ENCODE measurements at places on chromosomes 5 and 9.
A peak's percentile ranks its signal among the peaks of the same experiment; 100 is the strongest.

- DNase-seq = no peak
These were observed 15.1 kb upstream of the ISOC1 start for GRCh38 chr5:129079496-129079895.

DNA sequence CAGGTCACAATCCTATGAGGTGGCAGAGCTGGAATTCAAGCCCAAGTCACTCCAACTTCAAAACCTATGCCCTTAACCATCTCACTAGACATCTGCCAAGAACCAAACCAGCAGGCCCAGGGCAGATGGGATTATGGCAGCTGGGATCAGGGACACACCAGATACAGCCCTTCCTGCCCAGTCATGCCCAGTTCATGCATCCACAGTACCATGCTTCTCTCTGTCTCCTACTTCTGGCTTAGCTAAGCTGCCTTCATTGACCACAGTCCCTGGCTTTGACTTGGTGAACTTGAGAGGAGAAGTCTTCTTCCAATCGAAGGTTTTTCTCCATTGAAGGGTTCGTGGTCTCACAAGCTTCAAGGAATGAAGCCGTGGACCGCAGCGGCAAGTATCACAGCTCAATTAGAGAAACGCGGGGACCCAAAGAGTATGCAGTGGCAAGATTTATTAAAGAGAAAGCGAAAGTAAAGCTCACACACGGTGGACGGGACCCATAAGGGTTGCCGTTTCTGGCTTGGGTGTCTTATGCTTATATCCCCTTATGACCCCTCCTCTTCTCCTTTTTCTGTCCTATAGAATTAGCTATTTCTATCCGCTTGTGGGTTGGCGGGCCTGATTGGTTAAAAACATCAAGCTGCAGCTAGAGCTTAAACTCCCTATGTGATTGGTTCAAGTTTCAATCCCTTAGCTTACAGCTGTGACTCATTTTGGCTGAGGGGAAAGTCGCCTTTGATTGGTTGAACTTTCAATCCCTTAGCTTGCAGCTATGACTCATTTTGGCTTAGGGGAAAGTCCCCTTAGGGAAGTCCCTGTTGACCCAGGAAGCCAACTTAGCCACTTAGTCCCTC, 101.2 kb downstream of the TRIM36 start:
- peak; percentile 18 for DNase-seq

GRCh38 chr9:114016101-114016500, 62.0 kb downstream of the AMBP start:
- DNase-seq = no peak

- no peak for DNase-seq
These were observed 7.4 kb upstream of the SHROOM1 start for GRCh38 chr5:132837868-132838267.

DNA sequence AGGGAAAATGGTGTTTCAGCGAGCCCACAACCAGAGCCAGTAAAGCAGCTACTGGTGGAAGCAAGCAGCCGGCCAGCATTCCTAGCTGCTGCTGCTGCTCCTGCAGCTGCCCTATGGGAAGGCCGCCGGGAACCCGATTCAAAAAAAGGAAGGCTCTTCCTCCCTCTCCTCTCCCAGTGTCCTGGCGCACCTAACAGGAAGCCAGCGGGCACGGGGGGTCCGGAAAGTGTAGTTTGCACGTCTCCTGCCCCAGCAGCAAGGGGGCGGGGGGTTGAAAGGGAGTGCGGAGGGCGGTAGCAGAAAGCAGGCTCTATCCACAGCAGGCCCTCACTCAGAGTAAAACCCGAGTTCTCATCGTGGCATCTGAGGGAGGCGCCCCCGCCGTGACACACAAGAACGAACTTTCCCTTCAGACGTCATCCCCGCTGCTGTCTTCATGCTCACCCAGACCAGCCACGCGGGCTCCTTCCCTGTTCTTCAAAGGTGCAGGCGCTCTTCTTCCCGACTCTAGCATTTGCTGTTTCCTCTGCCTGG, 16.5 kb downstream of the GRXCR2 start:
- DNase-seq = peak; percentile 30

DNA sequence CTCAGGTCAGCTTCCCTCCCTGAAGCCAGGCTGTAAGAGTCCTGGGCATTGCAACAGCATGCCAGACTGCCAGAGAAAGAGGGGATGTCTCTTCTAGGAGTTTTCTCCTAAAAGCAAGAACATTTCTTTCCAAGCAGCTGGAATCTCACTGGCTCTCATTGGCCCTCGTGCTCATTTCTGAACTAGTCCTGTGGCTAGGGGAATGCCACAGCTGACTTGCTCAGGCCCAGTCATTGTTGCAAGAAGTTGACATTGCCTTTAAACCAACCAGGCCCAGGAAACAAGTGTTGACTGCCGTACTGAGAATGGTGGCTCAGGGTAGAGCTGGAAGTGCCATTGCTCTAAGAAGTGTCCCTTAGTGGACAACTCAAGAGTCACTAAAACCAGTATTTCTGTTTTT, 15.0 kb upstream of the CEP120 start:
- no peak for DNase-seq

DNA sequence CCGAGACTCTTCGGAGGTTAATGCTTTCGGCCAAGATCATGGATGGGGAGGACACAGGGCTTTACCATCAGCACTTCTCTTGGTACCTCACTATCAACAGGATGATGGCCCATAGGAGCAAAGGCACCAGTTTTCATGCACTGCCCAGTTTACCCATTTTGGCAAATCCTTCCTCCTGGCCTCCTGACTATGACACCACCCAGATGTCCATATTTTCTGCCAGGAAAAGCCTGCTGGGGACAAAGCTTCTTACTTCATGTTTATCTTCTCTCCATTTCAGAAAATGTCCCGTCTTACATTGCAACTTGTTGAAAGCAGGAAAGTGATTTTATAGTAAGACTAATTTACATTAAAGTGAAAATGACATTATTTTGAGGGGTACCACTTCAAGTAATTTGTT, 61.4 kb upstream of the GAS1 start:
- DNase-seq = no peak

- DNase-seq = no peak
These were observed 117.2 kb downstream of the ARHGEF28 start for GRCh38 chr5:73743161-73743560.

GRCh38 chr5:59221769-59222168, 638.9 kb downstream of the RAB3C start:
- DNase-seq = no peak

- no peak for DNase-seq
These were observed 10.6 kb downstream of the TRAF1 start for GRCh38 chr9:120915854-120916470.

DNA sequence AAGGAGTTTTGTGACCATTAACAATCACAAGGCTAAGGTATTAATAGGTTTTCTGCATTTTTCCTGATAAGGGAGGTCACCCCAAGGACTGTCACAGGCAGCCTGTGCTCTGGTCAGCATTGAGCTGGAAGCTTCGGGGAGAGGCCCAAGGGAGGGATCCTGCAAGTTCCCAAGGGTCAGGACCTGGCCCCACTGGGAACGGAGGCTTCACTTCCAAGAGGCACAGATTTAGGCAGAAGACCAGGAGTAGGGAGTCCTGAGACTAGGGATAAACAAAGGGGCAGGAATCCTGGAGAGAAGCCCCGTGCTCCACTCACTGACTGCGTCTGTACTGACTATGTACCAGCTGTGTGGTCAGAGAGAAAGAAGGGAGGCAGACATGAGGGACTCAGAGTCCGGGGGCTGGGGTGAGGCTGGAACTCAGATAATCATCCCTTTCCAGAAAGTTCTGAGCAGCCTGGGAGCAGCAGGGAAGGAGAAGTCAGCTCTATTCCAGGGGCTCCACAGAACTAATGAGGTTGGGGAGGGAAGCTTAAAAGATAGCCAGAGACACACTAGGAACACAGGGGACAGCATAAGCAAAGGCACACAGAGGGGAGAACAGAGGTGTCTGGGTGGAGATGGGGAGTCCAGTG, 37.8 kb downstream of the B4GALT1 start:
- DNase-seq = no peak

- no peak for DNase-seq
These were observed 579.2 kb upstream of the ZNF462 start for GRCh38 chr9:106283769-106284168.

DNA sequence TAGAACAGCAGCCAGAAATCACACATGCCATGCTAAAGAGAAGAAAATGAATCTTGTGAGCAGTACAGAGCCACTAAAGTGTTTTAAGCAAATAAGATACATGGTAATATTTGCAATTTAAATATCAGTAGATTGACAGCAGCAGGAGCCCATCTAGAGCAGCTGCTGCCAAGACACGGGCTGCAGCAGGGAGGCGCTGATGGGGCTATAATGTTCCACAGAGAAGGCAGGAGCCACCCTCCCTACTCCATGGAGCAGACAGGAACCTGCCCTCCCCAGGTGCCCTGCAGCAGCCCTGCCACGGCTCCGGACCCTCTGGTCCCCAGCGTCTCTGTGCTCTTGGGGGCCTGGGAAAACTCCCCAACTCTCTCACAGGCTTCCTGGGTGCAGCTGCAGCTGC, 224.1 kb upstream of the ISL1 start:
- no peak for DNase-seq

DNA sequence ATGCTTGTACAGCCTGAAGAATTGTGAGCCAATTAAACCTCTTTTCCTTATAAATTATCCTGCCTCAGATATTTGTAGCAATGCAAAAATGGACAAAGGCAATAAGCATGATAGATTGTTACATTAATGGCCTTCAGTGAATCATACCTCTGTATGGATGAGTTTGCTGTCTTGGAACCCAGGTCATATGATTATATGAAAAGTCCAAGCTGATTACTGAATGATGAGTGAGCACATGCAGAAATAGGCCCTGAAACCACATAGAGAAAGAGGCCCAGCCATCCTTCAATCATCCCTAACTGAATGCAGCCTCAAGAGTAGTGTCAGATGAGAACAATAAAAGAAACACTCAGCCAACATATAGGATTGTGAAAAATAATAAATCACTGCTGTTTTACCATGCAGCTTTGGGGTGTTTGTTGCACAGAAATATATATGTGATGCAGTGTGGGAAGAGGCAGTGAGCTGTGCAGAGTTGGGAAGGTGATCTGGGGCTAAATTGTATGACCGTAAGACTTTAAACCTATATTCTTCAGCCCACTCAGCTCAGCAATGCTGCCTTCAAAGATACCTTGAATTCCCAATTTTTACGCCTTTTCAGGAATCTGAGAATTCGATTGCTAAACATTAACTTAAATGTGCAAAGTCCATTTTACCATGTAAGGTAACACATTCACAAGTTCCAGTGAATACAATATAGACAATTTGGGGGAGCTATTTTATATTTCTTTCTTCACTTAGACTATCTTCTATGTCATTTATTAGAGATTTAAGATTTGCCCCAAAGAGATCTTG, 36.3 kb upstream of the SHISAL2B start:
- DNase-seq = no peak

- DNase-seq = no peak
These were observed 30.6 kb upstream of the MVB12B start for GRCh38 chr9:126295936-126296600.

- DNase-seq = no peak
These were observed 2.2 kb upstream of the NSMF start for GRCh38 chr9:137461316-137461662.

DNA sequence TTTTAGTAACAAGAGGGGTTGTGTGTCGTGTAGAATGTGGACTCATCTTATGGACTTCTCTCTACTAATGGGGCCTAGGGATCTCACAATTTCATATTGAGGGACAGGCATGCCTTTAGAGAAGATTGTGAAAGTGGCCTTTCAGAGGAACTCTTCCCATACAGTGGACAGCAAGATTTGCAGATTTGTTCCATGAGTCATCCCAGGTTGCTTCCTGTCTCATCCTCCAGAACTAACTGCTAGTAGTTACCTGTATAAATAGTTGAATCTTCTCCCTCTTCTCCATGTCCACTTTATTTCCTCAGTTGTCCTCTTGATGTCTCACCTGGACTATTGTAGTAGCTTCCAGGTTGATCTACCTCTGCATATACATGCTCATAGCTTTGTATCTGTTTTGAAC, 997.5 kb upstream of the CTNND2 start:
- no peak for DNase-seq

DNA sequence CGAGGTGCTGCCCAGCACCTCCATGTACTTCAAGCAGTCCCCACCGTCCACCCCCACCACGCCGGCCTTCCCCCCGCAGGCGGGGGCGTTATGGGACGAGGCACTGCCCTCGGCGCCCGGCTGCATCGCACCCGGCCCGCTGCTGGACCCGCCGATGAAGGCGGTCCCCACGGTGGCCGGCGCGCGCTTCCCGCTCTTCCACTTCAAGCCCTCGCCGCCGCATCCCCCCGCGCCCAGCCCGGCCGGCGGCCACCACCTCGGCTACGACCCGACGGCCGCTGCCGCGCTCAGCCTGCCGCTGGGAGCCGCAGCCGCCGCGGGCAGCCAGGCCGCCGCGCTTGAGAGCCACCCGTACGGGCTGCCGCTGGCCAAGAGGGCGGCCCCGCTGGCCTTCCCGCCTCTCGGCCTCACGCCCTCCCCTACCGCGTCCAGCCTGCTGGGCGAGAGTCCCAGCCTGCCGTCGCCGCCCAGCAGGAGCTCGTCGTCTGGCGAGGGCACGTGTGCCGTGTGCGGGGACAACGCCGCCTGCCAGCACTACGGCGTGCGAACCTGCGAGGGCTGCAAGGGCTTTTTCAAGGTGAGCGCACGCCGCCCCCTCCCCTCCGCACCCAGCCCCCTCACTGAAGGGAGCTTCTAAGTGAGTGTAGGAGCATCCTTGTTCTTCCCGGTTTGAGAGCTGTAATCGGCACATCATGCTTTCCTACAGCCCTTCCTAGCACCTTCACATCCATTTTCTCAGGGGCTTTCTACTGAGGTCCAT, 6.9 kb downstream of the NR4A3 start:
- DNase-seq = no peak

- DNase-seq = no peak
These were observed 221.6 kb downstream of the ACTL7B start for GRCh38 chr9:108634204-108634603.

DNA sequence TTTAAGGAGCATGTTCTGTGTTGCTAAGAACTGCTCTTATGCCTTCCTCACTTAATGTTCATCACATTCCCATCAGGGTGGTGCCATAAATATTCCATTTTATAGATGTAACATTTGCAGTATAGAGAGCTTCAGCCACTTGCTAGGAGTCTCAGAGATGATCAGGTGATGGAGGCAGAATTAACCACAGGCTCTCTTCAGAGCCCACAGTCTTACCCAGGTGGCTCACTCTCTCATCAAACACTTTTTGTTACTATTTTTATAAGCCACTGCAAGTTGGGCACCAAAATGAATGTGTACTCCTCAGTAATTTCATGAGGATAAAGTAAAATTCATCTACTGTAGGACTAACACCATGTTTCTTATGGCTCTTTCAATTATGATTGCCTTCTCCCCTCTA, 491.5 kb upstream of the DAP start:
- DNase-seq = no peak

GRCh38 chr5:150486402-150487198, 21.3 kb upstream of the NDST1 start:
- DNase-seq = peak; percentile 43

- DNase-seq = no peak
These were observed 81.6 kb upstream of the ANKH start for GRCh38 chr5:14953075-14953607.

DNA sequence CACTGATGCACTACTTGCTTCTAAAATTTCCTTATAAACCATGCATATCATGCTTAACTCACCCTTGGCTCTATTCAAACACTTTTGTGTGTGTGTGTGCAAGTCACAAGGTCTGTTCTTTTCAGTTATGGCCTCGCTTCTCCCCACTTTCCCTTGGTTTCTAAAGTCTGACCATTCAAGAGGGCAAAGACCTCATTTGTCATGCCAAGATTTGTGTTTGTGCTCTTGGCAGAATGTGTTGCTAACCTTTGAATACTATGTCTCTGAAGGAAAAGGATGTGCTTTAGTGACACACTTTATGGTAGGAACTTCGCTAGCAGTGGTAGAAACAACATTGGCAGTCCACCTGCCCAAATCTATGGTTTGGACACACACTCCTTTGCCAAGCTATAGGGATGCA, 50.4 kb downstream of the SNX18 start:
- DNase-seq = no peak

All from CD14-positive monocyte (primary cell).